Activated naive CD4-positive, alpha-beta T cell treated with anti-CD3 and anti-CD28 coated beads for 36 hours (primary cell): ENCODE measurements at places on chromosomes 6 and 20.

GRCh38 chr20:14335052-14335451 is 2.4 kb downstream of the FLRT3 start:
- DNase-seq = no peak

DNA sequence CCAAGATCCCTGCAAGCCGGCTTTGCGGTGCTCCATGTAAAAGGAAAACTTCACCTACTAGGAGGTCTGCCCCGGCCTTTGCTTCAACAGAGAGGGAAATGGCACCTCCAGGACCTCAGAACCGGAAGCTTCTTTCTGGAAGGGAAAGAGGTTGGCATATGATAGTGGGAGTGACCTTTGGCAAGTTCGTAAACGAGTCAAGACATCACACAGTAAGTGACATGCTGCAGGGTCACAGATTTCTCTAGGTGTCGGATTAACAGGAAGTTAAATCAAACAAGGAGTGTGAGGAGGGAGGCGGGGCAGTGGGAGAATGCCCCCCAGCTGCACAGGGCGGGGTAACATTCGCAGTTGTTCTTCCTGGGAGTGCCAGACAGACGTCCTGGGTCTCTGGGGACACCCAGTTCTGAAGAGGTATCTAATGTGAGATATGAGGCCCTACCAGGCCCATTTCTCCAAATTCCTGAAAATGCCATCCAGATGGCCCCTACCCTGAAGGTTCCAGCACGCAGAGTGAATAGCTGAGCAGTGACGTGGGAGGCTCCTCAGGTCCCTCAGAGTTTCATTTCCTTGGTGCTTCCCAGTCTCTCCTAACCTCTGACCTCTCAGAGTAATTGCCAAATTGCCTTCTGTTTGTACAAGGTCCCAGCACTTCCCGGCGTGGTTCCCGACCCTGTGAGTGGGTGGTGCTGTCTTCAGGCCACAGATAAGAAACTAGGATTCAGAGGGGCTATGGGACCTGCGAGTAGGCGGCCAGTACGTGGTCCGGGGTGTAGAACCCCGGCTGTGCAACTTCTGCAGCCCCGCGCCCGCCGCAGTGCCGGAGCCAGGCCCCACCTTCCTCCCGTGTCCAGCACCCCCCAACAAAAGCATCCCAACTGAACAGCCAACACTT is 1.9 kb downstream of the RRBP1 start:
- DNase-seq = peak; percentile 8

DNA sequence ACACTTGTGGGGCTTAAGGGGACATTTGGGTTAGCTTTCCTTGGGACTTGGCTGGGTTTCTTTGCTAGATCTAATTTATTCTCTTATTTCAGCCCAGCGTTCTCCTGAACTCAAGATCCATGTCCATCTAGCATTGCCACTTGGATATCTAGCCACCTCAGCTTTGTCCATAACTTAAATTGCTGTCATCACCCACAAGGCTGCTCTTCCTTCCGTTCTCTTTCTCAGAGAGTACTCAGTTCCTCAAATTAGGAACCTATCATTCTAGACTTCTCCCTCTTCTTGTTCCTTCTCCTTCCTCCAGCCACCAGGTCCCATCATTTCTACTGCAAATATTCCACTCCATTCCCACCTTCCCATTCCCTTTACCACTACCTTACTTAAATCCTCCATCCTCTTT is 4.3 kb downstream of the SMIM26 start:
- no peak for DNase-seq

GRCh38 chr20:19971116-19971515 is 46.0 kb upstream of the NAA20 start:
- no peak for DNase-seq
